Kidney (tissue), 22 donors: ENCODE measurements at places on chromosomes 13 and 19. TPM values are rescaled to one million over a fixed set of nuclear protein-coding genes. Genes with fewer than 3 reads are reported as not detected.

- DNase-seq, result no peak
These were observed 9.7 kb upstream of the FUT2 start for GRCh38 chr19:48686088-48686487.

- DNase-seq, result no peak
These were observed 2.4 kb downstream of the BTBD2 start for GRCh38 chr19:2012941-2013682.

DNA sequence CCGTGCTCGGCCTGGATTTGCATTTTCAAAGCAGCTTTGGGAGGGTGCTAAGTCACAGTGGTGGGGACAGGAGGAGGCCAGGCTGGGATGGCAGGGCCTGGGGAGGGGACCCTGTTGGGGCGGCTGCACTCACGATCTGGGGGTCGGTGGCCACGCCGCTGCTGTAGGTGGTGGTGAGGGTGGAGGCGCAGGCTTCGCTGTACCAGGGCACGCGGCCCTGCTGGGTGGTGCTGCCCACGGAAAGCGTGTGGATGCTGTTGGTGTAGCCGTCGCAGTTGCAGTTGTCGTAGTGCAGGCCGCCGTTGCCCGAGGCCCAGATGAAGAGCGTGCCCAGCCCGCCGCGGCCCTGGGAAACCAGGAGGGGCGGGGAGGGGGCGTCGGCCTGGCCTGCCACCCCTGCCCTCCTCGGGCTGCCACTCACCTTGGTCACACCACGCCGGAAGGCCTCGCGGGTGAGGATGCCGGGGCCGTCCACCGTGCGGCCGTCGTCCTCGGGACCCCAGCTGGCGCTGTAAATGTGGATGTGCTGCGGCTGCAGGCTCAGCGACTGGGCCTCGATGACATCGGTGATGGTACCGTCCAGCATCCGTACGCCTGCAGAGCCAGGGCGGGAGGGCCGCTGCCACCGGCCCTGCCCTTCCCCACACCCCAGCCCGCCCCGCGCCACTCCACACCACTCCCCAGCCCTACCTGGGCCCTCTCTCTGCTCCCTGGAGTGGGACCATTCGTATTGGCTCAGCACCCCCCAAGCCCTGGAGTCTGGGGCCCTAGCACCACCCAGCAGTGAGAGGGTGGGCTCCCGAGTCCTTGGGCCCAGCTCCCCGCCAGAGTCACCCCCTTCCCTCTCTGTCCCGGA is 3.2 kb downstream of the PCSK4 start:
- no peak for DNase-seq

DNA sequence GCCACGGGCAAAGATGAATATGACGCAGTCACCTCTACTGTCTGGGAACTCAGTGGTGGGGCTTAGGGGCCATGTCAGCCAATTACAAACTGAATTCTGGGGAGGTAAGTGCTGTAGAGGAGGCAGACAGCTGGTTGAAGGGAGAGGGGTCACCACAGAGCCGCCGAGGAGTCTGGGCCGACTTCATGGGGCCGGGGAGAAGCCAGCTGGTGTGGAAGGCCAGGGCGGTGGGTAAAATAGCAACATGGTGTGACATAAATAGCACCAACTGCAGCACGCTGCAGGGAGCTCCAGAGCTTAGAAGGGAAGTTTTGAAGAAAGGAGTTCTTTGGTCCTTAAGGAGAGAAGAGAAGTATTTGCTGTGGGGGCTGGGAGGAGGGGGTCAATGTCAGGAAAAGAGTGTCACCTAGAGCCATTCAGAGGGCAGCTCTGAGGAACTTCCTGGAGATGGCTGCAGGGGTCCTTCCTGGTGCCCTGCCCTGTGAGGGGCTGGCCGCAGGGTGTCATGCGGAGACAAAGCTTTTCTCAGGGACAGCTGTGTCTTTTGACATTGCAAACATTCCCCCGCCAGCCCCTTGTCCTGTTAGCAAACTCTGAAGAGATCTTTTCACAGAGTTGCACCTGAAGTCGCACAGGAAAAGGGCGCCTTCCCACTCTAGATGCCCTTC is 6.4 kb downstream of the METTL21C start:
- no peak for DNase-seq

DNA sequence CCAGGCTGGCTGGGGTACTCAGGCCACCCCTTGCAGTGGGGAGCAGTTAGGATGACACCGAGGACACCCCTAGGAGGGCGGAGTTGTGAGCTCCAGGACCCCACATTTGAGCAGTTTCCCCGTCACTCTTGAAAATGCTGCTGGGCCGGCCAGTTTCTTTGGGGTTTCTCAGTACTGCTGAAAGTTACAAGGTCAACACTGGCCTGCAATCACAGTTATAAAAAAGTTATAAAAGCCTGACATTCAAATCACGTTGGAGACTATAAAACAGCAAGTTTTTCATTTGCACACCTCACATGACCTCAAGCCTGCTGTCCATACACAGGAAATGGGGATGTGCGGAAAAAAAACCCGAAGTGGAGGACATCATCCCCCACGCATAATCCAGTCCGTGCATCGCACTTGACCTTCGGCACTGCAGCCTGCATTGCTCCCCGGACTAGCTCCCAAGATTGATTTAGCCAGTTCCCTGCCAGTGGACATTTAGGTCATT is 27.0 kb downstream of the DNM2 start:
- DNase-seq, result no peak

DNA sequence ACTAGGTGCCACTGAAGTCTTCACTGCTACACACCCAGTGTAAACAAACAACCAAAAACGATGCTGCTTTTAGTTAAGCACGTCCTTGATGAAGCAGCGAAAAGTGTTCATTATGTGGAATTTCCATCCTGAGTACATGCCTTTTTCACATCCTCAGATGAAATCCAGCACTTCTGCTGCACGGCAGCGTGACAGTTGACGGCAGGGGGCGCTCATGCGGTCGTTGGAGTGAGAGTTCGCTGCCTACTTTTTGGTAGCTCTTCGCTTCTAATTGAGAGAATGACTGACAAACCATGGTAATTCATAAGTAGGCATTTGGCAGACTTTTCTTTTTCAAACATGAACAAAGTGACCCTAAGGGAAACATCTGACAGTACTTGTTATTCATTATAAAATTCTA is 1124.9 kb downstream of the EFNB2 start:
- DNase-seq, result peak; percentile 56

- no peak for DNase-seq
These were observed 254.5 kb downstream of the SLITRK6 start for GRCh38 chr13:85544756-85545155.

GRCh38 chr19:29516358-29516725 is 9.5 kb upstream of the VSTM2B start:
- no peak for DNase-seq

DNA sequence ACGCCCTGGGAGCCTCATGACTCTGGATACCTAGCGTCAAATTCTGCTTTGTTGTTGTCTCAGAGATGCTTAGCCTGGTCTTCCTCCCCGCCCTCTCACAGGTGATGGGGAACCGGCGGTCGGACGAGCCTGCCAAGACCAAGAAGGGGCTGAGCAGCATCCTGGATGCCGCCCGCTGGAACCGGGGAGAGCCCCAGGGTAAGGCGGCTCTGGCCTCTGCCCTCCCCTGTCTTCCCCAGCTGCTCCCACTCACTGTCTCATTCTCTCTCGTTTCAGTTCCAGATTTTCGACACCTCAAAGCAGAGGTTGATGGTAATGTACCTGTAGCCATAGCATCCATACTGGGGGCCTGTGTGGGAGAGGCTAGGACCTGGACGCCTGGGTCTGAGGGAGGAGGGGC is 11.4 kb downstream of the ARHGEF1 start:
- DNase-seq, result no peak

- DNase-seq, result no peak
These were observed 22.0 kb downstream of the VWA8 start for GRCh38 chr13:41938918-41939317.

DNA sequence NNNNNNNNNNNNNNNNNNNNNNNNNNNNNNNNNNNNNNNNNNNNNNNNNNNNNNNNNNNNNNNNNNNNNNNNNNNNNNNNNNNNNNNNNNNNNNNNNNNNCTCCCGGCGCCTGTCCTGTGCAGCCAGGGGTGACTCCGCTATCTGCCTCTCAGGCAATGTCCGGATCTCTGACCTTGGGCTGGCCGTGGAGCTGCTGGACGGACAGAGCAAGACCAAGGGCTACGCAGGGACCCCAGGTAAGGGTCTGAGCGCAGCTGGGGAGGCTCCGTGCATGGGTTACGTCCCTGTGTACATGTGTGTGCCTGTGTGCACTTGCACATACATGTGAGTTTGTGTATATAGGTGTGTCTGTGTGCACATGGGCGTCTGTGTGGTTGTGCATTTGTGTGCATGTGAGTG is 36.1 kb upstream of the TMEM255B start:
- no peak for DNase-seq

DNA sequence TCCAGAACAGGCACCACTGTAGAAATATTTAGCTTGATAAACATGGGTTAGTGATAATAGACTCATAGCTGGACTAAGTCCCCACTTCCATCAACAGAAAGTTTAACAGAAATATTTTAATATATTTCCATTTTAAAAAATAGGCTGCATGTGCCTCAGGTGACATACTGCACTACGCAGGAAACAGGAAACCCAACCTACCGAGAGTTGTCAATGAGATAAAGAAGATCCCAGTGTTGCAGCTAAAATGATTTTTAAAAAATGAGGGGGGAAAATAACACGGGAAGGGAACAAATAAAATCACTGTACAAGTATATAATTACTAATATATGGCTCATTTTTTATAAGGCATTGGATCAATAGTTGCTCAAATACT is 154.8 kb downstream of the TBC1D4 start:
- no peak for DNase-seq

DNA sequence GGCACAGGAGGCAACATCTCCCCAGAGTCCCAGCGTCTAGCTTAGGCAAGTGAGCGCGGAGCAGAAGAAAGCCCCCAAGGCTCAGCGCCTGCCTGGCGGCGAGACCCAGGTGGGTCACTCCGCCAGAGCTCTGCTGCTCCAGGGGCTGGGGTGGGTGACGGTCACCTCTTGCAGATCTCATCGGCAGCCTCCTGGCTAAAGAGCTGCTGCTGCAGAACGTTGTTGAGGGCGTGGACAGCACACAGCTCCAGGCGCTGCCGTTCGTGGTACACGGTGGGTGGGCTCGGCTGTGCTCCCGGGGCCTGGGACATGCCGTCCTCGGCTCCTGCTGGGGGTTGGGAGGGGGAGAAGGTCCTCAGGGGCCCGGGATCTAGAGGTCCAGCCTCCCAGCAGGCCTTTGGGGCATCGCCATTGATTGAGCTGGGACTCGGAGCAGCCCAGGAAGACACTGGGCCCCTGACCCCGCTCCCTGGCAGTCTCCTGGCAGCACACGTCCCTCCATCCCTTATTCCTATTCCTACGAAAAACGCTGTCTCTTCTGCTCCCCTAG is 795 bp downstream of the JOSD2 start:
- peak; percentile 85 for DNase-seq

DNA sequence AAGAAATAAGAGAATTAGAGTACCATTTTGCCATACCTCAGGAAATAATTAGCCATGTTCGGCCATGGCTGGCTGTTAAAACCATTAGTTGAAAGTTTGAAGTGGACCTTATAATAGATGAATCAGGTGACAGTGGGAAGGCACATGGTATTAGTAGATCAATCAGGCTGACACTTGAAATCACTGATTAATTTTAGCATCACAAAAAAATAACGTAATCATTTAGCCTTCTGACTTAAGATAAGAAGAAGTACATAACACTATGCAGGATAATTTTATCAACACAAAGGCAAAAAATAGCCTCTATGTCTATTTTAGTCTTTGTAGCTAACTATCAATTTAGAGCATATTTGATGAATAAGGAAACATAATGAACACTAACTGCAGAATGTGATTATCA is 615.5 kb downstream of the PCDH17 start:
- DNase-seq, result no peak

DNA sequence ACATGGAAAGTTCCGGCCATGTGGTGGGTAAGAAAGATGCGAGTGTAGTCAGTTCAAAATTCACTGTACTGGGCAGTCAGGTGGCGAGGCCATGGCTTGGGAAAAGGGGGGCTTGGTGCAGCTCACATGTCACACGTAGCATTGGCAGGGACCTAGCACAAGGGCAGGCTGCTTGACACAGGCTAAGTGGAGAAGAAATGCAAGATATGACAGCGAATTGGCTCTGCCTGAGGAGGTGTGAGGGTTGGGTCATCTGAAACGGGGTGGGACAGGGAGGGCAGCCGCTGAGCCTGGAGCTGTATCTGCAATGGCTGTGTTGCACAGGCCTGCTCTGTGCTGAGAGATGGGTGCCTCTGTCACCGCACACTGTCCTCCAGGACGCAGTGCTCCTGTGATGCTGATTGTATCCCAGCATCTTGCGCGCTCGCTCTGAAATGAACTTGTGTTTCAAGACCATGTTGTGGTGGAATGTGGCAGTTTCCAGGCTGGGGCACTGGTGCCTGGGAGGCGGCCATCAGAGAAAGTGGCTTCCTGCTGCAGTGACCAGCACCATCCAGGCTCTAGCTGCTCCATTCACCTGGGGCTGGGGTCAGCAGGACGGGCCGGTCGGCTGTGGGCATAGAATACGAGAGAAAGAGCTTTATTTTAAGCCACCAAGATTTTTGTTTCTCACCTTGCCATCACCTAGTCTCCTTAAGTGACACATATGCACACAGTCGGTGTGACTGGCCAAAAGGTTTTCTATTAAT is 70.3 kb downstream of the TEX29 start:
- DNase-seq, result no peak

Gene CALR
- 1,037 TPM for polyA plus RNA-seq

Gene PCDH20
- 0.45 TPM for polyA plus RNA-seq

Gene MATK
- 4.2 TPM for polyA plus RNA-seq
